ENCODE measurements at places on chromosomes 4 and X.

- DNase-seq, result no peak
These were observed 69.3 kb downstream of the FAM184B start for GRCh38 chr4:17712166-17712565.

DNA sequence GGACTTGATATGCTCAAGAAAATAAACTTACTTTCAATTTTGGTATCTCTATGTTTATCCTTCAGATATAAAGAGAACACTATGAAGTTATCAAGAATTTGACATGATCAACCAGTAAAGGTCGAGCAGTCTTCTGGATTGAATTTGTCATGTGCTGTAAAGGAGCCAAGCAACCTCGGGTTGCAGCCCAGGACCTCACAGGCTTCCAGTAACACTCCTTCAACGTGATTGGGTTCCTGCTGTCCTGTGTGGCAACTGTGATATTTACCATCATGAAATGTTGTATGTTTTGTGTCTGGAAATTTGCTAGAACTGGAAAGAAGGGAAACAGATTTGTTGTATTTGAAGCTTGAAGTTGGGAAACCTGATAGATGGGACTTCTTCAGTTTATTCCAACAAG, 52.0 kb upstream of the UGT2B7 start:
- DNase-seq, result no peak

DNA sequence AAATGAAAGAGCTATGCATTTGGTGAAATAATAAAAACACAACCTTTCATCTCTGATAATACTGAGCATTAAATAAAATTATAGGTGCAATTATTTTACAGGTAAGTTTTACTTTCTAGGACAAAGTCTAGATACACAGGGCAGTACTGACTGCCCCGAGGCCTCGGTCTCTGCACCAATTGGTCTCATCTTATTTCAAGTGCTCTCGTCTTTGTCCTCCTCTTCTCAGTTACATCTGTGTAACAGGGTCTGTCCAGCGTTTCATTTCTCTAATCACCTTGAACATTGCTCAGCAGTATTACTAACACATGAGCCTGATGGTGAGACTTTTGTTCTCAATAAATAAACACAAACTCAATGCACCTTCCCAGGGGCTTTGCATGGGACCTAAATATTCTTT, 44.5 kb downstream of the SORBS2 start:
- DNase-seq, result no peak

DNA sequence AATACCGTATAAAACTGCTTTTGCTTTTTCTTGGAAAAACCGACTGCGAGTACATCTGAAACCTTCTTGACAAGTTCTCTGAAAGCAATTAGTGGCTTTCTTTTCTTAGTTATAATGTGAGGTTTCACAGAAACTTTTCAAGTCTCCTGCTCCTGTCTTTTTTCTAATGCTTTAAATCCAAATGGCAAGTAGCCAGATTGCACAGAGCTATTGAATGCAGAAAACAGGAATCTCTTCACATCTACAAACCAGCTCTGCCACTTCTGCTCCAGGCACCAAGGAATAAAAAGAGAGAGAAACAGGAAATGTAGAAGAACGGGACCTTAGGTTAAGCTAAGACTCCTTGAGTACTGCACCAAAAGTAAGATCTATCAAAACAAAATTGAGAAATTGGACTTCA, 267.3 kb upstream of the TET2 start:
- no peak for DNase-seq

DNA sequence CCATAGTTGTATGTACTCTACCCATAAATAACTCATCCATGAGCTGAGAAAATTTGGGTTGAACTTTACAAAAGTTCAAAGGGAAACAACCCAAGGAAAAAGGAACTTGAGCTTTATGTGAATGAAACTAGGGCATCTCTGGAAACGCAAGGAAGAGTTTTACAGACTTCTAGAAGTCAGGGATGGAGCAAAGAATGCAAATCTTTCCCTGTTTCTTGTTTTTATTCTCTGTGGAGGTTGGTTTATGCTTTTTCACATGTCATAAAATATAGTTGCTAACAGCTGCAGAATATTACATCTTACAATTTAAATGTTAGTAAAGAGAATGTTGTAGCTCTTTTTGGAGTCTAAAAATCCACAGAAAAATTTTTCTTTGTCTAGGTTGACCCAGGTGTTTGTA, 754.1 kb downstream of the PCDH7 start:
- no peak for DNase-seq

DNA sequence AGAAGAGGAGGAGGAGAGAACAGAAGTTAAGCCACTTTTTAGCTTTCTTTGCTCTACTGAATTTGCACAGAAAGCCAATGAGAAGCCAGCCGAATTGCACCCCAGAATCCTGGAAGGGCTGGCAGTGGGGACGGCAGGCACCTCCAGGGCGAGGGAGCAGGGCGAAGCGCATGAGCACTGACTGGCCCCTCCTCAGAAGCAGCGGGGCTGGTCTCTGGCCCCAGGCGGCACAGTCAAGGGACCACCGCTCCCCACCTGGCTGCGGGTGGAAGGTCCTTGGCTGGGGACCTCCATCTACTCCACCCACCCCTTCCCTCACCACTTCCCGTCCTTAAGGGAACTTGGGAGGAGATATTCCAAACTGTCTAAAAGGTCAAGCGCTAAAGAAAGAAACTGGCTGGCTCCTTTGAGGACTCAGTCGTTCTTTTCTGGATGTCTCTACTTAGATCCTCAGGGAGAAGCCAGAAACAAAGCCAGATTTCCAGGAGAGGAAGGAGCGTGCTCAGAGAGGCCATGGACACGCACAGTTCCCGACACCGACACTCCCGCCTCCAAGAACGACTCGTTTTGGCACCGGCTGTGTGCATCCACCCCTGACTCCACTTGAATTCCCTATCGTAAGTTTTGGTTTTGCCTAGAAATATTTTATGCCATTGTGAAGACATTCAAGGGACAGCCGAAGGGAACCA, 59.5 kb upstream of the CRMP1 start:
- no peak for DNase-seq

GRCh38 chrX:120244395-120244734, 6.2 kb upstream of the ZBTB33 start:
- no peak for DNase-seq

DNA sequence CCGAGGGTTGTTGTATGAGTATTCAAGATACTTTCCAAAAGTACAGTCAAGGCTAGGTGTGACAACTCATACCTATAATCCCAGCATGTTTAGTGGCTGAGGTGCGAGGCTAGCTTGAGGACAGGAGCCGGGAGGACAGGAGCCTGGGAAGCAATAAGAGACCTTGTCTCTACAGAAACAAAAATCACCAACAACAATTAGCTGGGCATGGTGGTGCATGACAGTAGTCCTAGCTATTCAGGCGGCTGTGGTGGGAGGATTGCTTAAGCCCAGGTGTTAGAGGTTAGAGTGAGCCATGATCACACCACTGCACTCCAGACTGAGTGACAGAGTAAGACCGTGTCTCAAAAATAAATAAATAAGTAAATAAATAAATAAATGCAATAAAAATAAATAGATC, 91.6 kb downstream of the TLL1 start:
- no peak for DNase-seq

GRCh38 chr4:126807132-126807531, 825.6 kb upstream of the INTU start:
- no peak for DNase-seq

- DNase-seq, result no peak
These were observed 49.6 kb upstream of the SPRY1 start for GRCh38 chr4:123346951-123347350.

DNA sequence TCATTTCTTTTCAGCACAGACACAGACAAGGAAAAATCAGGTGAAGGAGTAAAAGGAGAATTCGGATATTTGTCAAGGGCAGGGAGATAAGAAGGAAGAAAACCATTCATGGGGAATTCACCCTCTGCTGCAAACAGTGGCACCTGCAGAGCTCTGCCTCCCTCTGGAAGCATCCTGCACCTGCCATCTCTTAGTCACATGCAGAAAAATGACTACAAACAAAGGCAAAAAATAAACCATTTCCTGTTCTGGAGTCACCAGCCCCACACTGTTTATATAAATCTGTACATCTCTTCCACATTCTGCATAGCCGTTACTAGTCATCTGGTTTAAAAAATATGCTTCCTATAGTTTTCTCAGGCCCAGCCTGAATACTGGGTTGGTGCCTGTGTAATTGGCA, 205.3 kb downstream of the ARAP2 start:
- DNase-seq, result no peak

DNA sequence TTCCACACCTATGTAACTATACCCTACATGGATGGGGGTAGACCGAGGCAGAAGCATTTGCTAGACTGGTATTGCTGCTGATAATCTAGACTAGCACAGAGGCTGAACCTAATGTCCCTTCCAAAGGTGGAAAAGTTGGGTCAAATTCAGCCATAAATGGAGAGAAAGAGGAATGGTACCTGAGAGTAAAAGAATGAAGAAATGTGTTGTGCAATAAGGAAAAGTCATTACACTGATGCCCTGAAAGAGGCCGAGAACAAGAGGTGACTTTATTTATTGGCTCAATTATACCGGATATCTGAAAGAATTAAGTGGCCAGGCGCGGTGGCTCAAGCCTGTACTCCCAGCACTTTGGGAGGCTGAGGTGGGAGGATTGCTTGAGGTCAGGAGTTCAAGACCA, 52.1 kb downstream of the ZNF41 start:
- no peak for DNase-seq

DNA sequence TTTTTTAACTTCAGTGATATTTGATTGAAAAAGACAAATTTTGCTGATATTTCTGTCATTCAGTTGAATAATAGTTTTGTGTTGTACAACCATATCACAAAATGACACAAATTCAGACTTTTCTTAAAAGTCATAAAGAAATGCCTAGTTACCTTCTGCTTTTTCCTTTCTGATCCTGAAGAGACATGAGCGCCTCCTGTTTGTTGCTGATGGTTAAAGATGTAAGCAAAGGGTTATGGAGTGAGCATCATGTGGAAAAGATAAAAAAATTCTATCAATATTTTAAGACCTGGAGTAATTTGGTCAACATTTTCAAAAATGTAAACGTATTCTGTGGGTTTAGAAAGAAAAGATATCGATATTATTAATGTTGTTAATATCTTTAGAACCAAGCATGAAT, 669.9 kb upstream of the NR3C2 start:
- DNase-seq, result no peak

- DNase-seq, result no peak
These were observed 624.8 kb upstream of the ATOH1 start for GRCh38 chr4:93203708-93204107.

GRCh38 chr4:47736555-47736954, 101.3 kb downstream of the CORIN start:
- no peak for DNase-seq

DNA sequence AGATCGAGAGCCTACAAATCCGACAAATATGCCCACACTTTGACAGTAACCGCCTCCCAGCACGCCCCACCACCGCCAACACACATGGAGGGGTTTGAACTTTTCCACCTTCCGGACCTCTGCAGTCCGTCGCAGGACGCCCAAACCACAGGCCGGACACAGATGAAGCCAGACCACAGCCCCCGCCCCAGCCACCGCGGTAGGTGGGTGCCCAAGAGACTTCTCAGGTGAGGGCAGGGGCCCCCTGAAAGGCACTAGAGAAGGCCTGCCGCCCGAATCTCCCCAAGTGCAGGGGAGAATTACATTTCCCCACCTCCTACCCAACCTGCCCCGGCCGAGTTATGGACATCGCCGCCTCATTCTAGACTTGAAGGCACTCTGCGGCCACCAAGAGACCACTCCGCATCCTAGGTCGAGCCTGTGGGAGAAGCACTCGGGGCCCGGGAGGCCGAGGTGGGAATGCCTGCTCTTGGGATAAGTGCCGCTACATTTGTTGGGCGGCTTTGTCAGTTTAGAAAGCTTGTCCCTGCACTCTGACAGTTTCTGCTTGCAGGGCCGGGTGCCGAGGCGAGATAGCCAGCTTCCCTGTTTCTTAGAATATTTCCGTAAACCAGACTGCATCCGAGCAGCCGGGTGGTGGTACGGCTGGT, 21.5 kb downstream of the HAND2 start:
- DNase-seq, result no peak

DNA sequence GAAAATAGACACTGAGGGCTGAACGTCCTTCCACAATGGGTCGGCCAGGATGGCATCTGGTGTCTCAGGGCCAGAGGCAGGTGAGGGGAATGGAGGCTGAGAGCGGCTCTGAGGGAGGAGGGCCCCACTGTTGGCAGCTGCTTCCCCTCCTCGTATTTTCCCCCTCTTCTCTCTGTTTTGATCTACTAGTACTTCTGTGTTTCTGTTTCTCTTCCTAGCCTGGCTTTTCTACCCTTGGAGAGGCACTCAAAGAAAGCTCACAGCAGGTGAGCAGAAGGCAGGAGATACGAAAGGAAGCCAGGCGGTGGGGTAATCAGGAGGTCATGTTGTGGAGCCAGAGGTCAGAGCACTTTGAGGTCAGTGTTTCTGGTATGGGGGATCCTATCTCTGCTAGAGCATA, 151.8 kb upstream of the GATB start:
- DNase-seq, result no peak

DNA sequence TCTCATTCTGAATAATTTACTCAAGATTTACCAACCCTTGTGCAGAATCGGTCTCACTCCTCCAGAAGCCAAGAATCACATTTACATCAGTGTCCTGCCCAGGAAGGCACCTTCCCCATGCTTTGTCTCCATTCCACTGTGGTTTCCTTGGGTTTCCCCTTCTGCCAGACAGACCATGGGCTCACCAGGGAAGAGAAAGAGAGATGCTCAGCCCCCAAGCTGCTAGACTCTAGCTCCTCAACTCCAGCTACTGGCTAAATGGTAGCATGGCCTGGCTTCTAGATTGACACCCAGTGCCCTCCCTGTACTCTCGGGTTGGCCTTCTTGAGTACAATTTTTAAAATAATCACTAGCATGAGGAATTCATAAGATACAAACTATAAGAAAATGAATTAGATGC, 12.9 kb downstream of the TLR10 start:
- DNase-seq, result no peak

GRCh38 chr4:149534779-149535178, 280.9 kb downstream of the IQCM start:
- no peak for DNase-seq
